Adrenal gland (tissue), 19 donors: ENCODE measurements at places on chromosomes 4 and X.
A peak's percentile ranks its signal among the peaks of the same experiment; 100 is the strongest.

DNA sequence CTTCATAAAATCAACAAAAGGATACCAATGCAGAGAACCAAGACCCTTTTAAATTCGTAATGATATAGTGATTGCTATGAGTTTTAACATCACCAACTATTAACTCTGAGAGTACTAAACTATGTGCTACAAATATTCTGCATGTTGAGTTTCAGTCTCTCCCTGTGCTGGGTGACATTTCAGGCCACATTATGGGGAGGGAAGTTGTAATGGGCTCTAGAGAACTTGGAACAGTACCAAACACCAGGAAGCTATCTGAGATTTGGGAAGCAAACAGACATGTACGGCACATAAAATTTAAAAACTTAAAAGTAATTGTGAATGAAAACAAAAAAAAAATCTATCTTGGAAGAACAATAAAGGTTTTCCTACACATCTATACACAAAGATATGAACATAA is 59.6 kb upstream of the PRSS48 start:
- no peak for DNase-seq

GRCh38 chrX:42720209-42720608 is 57.8 kb downstream of the PPP1R2C start:
- no peak for DNase-seq

DNA sequence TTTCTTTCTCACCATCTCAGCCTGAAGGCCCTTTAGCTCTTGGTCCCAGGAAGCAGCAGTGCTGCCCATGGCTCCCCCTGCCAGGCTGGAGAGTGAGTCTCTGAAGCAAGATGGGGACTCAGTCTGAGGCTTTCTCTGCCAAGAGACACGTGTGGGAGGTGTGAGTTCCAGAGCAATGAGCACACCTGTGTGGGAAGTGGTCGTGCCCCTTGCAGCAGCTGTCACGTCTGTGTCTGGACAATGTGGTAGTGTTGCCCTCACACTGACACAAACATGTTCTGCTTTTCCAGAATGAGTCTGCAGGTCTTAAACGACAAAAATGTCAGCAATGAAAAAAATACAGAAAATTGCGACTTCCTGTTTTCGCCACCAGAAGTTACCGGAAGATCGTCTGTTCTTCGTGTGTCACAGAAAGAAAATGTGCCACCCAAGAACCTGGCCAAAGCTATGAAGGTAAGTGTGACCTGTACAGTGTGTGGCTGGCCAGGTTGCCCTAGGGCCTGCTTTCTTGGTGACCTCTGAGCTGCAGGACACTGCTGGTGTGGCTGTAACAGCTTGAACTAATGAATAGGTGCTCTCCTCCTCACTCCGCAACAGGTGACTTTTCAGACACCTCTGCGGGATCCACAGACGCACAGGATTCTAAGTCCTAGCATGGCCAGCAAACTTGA is 1.9 kb downstream of the TACC3 start:
- no peak for DNase-seq

DNA sequence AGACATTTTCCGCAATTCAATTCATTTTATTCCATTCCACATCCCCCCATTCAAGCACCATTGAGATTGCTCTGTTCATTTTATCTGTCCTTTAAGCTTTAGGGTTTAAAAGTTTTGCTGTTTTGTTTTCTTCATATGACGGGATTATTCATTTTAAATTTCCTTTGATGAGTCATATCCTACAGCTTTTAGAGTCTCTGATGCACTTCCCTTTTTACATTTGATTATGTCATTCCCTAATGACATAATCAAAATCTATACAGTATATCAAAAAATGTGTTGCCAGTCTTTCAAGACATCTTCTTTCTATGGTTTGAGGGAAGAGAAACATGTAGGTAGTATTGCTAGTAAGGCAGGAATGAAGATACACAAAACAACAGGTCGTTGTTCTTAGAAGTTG is 456.3 kb downstream of the PDGFC start:
- DNase-seq: no peak

GRCh38 chr4:37781131-37781455 is 45.4 kb upstream of the PGM2 start:
- no peak for DNase-seq

DNA sequence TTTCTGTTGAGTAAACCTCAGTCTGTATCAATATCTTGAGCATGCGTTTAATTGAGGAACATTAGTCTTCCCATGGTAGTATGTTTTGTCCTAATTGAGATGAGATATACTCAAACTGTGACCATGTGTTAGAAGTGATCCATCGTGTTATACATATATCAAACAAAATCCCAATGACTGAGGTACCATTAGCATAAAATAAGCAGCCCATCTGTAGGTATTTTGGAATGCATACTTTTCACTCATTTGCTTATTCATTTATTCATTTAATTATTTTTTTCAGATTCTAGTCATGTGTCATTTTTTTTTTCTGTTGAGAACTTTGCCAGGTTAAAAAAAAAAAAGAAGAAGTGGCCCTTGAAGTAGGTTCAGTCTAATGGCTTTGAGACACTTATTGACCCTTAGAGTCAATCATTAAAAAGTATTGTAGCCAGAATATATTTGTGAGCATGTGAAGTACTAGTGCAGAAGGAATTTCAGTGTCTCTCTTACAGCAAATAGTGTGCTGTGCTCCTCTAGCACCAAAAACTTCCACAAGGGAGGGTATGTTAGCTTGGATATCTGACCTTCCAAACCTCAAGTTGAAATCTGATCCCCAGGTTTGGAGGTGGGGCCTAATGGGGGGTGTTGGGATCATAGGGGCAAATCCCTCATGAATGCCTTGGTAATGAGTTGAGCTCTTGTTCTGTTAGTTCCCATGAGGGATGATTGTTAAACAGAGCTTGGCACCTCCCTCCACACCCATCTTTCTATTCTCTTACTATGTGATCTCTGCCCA is 130.8 kb upstream of the NPY2R start:
- no peak for DNase-seq

- no peak for DNase-seq
Observed at GRCh38 chr4:163395758-163396157, 52.1 kb downstream of the NPY5R start.

GRCh38 chr4:72374159-72374558 is 194.9 kb downstream of the ADAMTS3 start:
- DNase-seq: no peak

DNA sequence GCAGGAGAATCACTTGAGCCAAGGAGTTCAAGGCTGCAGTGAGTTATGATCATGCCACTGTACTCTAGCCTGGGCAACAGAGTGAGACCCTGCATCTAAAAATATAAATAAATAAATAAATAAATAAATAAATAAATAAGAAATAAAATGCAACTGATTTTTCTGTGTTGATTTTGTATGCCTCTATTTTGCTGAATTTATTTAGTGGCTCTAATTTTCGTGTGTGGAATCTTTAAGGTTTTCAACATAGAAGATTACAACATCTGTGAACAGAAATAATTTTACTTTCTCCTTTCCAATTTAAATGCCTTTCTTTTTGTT is 30.9 kb upstream of the ABCG2 start:
- no peak for DNase-seq

GRCh38 chr4:173731257-173731656 is 201.2 kb upstream of the HAND2 start:
- DNase-seq: no peak

DNA sequence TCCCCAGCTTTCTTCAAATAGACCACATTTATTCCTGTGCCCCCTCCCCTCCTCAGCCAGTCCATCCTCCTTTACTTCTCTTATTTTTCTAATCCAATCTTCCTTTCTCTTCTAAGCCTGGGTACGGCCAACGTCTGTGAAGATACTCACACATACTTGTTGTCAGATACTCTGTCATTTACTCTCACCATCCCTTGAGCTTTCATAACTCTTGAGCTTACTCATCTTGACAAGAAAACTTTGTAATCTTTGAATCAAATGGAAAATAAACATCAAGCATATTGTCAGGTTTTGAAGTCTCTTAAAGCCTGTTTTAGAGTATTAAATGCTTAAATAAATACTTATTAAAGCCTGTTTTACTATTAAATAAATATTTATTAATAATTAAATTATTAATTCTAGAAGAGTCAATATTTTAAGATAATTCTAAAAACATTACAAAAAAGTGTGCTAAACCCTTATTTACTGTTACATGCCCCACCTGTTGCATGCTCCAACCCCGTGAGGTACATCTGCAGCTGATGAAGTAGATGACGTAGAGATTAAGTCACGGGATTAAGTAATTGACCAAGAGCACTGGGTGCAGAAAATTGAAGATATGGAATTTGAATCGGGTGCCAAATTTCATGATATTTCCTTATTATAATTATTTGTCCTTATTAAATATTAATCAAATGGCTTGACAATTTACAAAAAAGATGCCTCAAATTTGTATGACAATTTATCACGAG is 1.5 kb upstream of the TRIML2 start:
- DNase-seq: no peak

DNA sequence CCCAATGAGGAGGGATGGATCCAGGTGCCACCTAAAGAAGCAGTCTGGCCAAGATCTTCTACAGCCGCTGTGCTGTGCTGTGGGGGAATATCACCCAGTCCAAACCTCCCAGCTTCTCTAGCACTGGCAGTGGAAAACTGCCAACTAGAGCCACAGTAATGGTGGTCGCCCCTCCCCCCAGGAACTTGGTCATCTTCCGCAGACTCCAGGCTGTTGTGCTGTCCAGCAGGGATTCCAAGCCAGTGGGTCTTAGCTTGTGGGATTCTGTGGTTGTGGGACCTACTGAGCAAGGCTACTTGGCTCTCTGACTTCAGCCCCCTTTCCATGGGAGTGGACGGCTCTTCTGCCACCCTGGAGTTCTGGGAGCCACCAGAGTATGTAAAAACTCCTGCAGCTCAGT is 18.2 kb downstream of the GPRASP1 start:
- no peak for DNase-seq

GRCh38 chr4:2251795-2252529 is 9.9 kb downstream of the MXD4 start:
- no peak for DNase-seq

DNA sequence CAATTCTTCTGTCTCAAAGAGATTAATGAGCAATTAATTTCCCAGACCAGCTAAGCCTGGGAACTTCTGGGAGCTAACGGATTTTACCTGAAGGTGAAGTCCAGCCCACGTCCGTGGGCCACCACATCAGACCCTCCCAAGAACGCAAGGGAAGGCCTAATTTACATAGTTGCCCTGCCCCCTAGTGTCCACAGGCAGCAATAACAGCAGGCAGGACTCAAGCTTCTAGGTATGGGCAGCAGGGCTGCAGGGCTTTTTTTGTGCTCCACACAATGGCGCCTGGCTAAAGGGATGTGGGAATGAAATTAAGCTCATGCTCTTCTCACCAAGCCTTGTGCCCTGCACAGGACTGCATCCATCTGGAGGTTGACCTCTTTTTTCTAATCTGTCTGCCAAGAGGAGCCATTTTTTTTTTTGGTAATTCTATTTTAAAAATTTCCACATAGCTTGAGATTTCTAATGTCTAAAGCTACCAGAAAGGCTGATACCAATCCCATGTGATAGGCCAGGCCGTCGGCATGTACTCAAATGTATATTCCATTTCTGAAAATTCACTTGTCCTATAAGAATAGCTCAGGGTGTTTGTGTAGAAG is 111.9 kb upstream of the TMEM164 start:
- peak; percentile 73 for DNase-seq

- DNase-seq: no peak
Observed at GRCh38 chr4:153553819-153554170, 87.6 kb downstream of the TMEM131L start.

GRCh38 chr4:100823066-100823992 is 305.5 kb upstream of the EMCN start:
- DNase-seq: no peak

GRCh38 chr4:118712872-118713271 is 27.7 kb downstream of the METTL14 start:
- no peak for DNase-seq
